Tongue (tissue), 3 donors: ENCODE measurements at places on chromosomes 16 and 17. TPM values are rescaled to one million over a fixed set of nuclear protein-coding genes. Genes with fewer than 3 reads are reported as not detected.
A peak's percentile ranks its signal among the peaks of the same experiment; 100 is the strongest.

DNA sequence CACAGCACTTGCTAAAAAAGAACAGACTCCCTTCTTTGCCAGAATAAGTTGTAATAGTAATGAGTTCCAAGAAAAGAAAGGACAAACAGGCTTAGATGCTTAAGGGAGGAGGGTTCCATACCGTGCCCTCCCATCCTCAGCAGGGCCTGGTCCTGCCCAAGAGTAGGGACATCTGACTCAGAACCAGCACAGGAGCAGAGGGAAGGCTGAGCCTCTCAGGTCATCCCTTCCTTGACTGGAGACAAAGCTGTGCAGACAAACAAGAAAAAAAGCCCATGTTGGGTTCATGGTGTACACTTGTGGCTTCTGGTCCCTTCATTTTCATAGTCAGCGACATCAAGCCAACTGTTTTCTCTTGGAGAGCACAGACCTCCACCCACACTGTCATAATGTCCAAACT lies 44.2 kb upstream of the NDRG4 start:
- no peak for DNase-seq

GRCh38 chr16:51845586-51846305 lies 694.7 kb upstream of the SALL1 start:
- peak; percentile 26 for DNase-seq

Gene RASL10B
- 0.62 TPM for total RNA-seq

GRCh38 chr16:17945080-17945601 lies 391.4 kb downstream of the NPIPA8 start:
- no peak for DNase-seq

DNA sequence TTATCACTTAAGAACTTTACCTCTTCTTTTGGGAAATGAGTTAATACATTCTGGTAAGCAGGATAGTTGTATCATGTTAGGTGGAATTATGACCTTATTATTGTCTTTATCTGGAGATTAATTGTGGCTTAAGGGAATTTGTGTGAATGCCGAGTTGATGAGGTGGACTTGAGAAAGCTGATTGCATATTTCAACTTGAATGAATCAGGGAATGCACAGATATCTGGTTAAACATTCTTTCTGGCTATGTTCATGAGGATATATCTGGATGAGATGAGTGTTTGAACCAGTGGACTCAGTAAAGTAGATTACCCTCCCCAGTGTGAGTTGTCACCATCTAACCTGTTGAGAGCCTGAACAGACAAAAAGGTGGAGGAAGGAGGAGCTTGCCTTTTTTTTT lies 326.1 kb upstream of the GOT2 start:
- no peak for DNase-seq

GRCh38 chr16:72125635-72126428 lies 32.2 kb downstream of the DHX38 start:
- DNase-seq, result no peak

DNA sequence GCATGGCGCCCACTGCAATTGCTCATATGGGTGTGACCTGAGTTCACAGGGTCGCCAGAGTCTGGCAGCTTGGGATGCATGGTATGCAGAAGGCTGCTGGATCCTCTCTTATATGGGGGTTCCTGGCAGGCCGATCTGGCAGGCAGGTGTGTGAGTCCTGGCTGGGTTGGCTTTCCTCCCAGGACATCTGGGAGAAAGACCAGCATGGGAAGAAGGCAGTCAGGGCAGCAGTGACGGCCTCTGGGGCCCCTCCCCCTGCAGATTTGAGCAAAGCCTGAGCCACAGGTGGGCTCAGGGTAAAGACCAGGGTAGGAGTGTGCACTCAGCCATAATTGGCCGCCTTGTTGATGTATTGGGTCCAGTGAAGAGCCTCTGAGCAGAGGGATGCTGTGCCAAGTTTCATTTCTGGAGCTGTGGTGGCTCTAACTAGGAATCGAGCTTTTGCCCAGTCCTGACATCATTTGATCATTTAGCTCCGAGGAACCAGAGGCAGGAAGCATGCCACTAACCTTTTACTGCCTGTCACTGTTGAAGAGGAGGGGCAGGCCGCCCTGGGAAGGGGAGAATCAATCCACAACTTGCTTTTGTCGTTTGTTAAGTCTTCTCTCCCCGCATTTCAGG lies 174.3 kb downstream of the CCDC182 start:
- no peak for DNase-seq

DNA sequence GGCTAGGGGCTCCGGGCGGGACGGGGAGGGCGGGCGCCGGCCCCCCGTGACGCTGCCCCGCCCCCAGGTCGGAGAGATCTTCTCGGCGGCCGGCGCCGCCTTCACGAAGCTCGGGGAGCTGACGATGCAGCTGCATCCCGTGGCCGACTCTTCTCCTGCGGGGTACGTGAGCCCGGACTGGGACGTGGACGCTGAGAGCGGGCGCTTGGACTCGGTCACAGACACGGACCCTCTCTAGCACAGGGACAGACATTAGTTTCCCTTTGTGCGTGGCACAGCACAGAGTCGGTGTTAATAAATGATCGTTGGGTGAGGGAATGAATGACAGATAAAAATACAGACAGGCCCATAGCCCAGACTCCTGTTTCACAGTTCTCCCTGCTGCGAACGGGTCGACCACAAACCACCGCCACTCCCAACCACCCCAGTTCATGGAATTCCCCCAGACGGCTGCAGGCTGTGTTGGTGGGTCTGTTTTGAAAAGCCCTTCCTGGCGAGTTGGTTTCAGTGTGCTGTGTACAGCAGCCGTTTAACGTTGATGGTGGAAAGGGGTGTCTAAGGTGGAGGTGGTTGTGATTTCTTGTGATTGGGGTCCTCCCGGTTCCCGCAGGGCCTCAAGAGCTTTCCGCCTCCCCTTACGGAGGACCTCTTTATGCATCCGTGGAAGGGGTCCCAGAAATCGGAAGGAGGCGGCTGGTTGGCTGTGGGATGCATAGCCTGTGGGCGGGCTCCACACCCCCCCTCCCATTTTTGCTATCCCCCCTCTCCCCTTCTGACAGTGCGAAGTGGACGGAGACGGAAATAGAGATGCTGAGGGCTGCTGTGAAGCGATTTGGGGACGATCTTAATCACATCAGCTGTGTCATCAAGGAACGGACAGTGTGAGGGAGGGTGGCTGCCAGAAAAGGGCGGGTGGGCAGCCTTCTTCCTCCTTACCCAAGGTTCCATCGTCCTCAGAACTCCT lies 2.9 kb downstream of the RNASEK start:
- peak; percentile 38 for DNase-seq

- DNase-seq, result no peak
These were observed 11.1 kb downstream of the STXBP4 start for GRCh38 chr17:54979657-54980056.

DNA sequence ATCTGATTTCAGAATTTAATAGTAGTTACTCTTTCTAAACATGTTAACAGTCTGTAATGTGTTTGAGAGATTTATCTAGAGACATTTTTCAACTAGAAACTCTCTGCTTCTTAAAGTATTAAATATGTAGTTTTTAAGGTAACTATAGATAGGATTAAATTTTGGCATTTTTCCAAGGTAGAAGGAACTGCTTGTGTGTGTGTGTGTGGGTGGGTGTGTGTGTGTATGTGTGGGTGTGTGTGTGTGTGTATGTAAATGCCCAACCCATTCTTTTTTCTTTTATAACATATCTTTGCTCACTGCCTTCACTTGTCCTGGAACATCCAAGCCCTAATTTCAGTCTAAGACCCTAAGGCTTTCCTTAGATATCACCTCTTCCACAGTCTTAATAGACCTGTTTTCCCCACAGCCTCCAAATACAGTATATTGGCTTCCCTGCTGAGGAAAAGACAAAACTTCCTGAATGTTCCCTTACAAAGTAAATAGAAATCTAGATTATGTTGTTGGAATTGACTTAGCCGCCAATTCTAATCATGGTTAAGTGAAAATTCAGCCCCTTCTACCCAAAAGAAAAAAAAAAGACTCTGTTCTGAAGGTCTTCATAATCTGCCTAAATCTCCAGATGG lies 33.5 kb downstream of the NUP93 start:
- DNase-seq, result no peak

Gene PLA2G10
- not detected for total RNA-seq

- DNase-seq, result no peak
These were observed 96.5 kb upstream of the ASIC2 start for GRCh38 chr17:33389504-33390135.

Gene ASPA
- 4.4 TPM for total RNA-seq

Gene CDC42EP4
- 38.9 TPM for total RNA-seq

DNA sequence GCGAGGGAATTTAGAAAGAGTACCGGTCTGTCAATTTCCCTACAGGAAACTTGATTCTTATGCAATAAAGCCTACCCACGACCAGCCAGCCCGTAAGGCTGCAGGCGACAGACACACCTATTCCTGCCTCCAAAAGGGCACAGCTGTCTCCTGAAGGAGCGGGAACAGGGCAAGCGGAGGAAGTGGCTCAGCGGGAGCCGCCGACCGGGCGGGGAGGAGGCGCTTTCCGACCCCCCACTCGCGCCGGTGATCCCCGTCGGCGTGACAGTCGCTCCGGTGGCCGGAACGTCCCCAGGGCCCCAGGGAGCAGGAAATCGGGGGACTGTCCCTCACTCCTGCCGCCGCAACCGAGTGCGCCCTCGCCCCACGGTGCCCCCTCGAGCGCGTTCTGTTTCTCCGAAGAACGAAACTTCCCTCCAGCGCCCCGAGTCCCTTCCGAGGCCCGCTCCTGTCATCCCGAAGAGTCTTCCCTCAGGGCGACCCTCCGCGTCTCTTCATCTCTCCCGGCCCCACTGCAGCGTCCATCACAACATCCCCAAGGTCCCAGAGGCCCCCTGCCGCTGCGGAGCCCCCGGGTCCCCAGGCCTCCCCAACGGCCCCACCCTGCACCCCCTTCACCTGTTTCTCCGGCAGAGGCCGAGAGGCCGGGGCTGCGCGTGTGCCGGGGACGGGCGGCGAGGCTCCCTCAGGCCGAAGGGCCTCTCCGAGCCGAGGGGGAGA lies 421 bp downstream of the STAT3 start:
- peak; percentile 49 for DNase-seq

GRCh38 chr17:29732613-29733012 lies 109.9 kb upstream of the CORO6 start:
- no peak for DNase-seq

Gene BTBD17
- 0.72 TPM for total RNA-seq

Gene ITGB4
- 48.2 TPM for total RNA-seq

Gene CNGB1
- 0.41 TPM for total RNA-seq

Gene CD79B
- total RNA-seq, result 7.7 TPM

DNA sequence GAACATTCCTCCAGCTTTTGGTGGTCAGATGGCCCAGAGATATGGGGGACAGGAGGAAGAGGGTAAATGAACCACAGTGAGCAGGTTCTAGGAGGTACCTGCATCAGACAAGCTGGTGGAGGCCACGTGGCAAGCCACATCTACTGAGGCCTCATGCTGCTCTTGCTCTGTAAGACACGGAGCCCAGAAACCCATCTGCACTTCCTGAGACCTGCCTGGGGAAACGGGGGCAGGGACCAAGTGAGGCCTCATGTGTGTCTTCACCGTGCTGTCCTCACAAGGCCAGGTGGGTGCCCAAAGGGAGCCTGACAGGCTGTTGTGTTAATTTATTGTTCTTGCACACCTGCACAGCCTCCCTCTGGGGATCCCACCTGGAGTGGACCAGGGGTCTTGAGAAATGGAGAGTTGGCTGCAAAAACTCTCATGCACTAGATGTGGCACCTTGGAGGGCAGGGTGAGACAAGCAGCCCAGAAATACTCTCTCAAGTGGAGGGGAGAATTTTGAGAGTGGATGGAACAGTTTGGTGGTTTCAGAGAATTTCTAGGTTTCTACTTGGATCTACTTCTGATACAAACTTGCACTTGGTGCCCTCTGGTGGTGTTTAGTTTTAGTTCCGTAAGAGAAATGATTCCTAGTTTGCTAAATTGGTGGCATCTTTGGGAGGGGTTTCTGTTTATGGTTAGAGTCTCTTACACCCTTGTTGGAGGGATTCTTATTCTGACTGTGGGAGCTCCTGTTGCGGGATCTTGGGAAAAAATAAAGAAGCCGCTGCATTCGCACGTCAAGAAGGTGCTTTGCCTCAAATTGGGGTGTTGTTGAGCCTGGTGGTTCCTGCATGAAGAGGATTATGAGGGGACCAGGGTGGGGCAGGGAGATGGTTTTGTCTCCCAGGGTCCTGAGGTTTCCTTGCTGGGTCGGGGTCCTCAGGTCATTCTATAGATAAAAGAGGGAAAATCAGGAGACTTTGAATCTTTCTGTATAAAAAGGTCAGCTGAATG lies 47.5 kb downstream of the SLC6A2 start:
- DNase-seq, result peak; percentile 86

DNA sequence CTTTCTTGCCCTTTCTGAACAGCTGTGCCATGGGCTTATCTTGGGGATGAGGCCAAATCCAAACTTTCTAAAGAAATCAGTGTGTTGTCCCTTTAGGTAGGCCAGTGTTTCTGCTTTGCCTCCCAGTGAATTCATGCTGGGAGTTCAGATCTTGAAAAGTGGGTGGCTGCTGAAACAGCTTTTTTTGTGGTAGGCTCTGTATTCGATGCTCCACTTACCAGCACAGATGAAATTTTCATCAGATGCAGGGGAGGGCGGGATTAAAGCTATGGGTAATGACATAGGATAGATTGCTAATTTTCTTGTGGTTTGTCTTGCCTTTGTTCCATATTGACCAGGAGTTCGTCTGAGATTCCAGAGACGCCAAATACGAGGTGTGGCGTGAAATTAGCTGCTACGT lies 2.8 kb downstream of the SOCS7 start:
- no peak for DNase-seq

DNA sequence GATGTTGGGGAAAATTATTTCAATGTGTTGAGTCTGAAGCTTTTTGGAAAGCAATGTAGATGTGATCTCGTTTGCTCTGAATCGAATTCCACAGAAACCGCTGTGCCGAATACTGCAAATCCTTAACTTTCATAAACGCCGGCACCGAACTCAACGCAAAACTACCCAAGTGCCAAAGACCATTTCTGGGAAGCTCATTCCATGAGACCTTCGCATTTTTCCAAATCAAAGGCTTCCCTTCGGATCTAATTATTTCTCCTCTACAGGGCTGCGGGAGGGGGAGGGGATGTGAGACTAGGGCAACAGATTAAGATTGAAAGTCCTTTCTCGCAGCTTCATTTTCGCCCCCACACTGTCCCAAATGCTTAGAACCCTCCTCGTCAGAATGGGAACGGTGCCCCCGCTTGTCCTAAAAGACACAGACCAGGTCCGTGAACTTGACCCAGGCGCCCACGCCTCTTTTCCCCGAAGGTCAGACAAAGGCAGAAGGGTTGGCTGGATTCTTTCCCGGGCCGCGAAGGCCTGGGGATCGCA lies 4.0 kb downstream of the PRAC1 start:
- peak; percentile 58 for DNase-seq

Gene SLC16A11
- total RNA-seq, result not detected

Gene KRT36
- total RNA-seq, result not detected

- no peak for DNase-seq
These were observed 1.3 kb upstream of the HSD17B2 start for GRCh38 chr16:82033683-82034300.

Gene PRR15L
- 4.9 TPM for total RNA-seq

GRCh38 chr17:82356845-82357355 lies 2.1 kb upstream of the TEX19 start:
- peak; percentile 75 for DNase-seq

Gene SMIM36
- total RNA-seq, result not detected

GRCh38 chr16:73125850-73126524 lies 78.1 kb upstream of the ZFHX3 start:
- no peak for DNase-seq
